CD4-positive, alpha-beta T cell (primary cell): ENCODE measurements at places on chromosomes 2 and 18.

GRCh38 chr2:174878537-174879147, 114.4 kb upstream of the CHRNA1 start:
- DNase-seq, result no peak

- DNase-seq, result no peak
These were observed 149.2 kb upstream of the NOSTRIN start for GRCh38 chr2:168652997-168653921.

GRCh38 chr2:161131074-161131680, 29.1 kb upstream of the TANK start:
- no peak for DNase-seq

DNA sequence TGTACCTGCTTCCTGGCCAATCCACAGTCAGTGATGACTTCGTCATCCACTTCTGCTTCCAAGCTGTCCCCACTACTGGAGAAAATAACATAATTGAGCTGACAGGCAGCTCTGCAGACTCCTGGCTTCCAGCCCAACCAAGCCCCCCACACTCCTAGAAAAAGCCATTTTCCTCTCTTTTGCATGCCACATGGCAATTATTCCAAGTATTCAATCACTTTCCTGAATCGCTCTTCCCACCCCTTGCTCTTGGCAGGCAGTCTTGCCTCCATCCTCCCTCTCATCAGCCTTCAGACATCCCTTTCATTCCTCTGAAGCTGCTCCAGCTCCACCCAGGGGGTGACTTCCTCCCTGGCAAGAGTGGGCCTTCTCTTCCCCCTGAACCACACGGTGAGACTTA, 14.3 kb upstream of the ST8SIA5 start:
- no peak for DNase-seq

- no peak for DNase-seq
These were observed 150.5 kb downstream of the COPS8 start for GRCh38 chr2:237236188-237236587.

DNA sequence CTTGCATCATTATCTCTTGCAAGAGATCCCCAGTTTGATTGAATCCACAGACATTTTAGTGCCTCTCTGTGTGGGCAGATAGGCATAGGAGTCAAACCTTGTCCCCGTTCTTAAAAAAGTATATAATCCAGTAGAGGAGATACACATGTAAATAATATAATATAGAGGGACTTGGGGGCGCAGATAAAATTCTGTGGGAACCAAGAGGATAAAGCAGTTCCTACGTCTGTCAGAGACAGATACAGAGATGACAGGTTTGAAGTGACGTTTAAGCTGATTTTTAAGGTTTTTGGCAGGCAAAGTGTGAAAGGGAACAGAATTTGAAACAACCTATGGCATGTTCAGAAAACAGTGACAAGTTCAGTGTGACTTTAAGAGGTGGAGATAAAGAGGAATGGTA, 63.1 kb downstream of the CAB39 start:
- DNase-seq, result no peak

GRCh38 chr2:12177455-12178288, 431.2 kb downstream of the LPIN1 start:
- peak; percentile 21 for DNase-seq

DNA sequence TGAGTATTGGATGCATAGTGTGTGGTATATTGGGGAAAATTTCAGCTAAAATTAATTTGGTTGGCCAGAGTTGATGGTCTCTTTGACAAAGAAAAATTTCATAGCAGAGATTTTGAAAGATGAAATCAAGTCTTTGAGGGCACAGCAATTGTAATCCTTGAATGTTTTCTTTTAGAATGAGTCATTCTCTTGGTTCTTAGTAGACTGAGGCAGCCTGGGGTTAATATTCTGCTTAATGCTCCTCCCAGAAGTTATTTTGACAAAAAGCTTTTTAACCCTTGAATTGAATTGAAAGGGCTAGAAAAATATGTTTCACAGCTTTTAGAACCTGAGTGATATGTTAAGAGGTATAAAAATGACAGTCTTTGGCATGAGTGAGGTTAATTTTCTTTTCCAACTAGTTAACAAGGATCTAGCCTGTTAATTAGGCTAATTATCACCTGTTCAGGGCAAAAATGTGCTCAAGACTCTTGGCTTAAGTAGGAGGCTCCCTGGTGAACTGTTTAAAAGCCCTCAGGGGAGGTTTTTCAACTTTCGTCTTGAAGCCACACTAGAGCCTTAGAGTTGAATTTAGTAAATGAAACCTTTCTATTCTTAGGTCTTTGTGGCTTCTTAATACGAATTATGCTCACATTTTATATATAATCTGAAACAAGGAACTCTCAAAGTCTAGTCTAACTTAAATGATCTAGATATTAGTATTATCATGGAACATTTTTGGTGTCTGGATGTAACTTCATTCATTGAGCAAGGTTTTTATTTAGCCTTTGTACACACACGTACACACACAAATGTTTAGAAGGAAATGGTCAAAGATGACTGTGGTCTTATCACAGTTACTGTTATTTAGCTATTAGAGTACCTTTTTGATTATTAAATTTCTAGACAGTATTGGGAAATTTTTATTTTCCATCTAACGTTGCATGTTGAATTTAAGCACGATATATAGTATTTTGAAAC, 272.5 kb downstream of the ZNF407 start:
- DNase-seq, result no peak

DNA sequence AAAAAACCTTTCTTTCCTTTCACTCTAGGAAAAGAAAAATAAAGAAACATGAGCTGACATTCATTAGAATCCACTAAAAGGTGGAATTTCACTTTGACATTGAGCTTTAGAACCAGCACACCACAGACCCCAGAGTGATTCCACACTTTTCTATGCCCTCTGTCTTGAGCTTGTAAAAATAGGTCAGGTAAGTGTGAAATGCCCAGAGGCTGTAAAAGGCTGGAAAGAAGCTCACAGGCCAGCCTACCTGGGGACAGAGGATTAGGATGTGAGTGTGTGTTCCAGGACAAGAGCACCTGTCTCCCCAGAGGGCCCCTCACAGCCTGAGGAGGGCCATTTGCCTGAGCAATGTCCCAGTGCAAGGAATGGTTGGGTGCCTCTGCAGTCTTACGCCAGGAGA, 56.3 kb upstream of the MYO3B start:
- no peak for DNase-seq

DNA sequence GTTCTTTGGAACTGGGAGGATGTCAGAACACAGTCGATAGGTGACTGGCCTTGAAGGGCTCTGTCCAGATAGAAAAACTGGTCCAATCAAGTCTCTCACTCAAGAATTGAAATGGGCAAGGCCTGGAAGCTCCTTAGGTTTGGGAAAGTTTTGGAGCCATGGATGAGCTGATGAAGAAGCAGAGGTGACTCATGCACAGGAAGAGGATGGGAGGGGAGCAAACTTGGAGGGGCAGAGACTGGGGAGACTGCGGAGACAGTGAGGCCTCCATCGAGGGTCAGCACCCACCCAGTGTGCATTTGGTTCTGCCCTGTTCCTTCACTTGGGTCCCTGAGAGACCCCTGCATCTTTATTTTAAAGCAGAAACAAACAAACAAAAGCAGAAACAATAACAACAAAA, 41.1 kb downstream of the SOWAHC start:
- no peak for DNase-seq

- DNase-seq, result no peak
These were observed 55.3 kb downstream of the G6PC2 start for GRCh38 chr2:168956392-168956791.
